ENCODE measurements at places on chromosomes 5 and 9. TPM values are rescaled to one million over a fixed set of nuclear protein-coding genes. Genes with fewer than 3 reads are reported as not detected.
A peak's percentile ranks its signal among the peaks of the same experiment; 100 is the strongest.

DNA sequence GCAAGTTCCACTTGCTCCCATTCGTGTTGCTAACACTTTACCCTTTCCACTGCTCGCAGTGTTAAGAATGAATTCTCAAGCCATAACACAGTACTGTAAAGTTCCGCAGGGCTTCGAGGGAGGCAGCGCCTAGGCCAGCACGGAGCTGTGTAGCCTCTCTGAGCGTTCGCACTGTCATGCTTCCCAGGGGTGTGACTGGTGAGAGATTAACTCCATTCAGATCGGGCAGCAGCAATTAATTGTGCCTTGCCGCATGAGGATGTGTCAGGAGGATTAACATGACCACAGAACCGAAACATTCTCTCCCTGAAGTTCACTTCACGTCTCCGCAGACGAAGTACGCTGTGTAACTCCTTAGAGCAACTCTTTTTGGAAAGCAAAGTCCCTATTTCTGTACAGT is 23.2 kb downstream of the ZBTB34 start:
- H3K27ac ChIP-seq = no peak overlapping the region
- no peaks in the 10 kb centered on the region for H3K4me1 ChIP-seq
- no peaks in the 10 kb centered on the region for H3K27me3 ChIP-seq
- no peak for DNase-seq

- no peak overlapping the region for H3K27ac ChIP-seq
- no peak for DNase-seq
- H3K36me3 ChIP-seq = no peaks in the 10 kb centered on the region
- no peaks in the 10 kb centered on the region for H3K27me3 ChIP-seq
- no peaks in the 10 kb centered on the region for H3K4me1 ChIP-seq
Measured at GRCh38 chr5:11955331-11955730, 51.1 kb upstream of the CTNND2 start.

ANKRD33B gene
- total RNA-seq = 33.0 TPM

DNA sequence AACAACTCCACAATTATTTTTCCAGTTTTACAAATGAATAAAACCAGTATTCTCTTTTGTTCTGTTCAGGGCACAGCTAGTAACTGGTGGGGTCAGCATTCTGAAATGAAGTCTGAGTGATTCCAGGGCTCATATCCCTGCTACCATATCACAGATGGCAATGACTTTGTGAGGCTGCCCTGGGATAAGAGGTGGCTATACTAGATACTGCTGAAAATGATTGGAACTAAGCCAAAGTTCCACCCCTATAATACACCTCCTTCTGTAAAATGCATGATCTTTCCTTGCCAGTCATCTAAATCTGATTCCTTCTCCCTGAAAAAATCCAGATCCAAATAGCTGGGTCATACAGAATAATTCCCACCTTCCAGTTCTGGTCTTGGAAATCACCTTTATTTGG is 14.4 kb downstream of the SLC25A51 start:
- no peak for DNase-seq
- no peak overlapping the region for H3K27ac ChIP-seq
- peaks cover 16% of the 10 kb centered on the region for H3K36me3 ChIP-seq
- H3K4me3 ChIP-seq = no peak overlapping the region

GRCh38 chr5:25459082-25459481 is 814.3 kb upstream of the CDH10 start:
- no peaks in the 10 kb centered on the region for H3K4me1 ChIP-seq
- H3K36me3 ChIP-seq = no peaks in the 10 kb centered on the region
- no peak overlapping the region for H3K27ac ChIP-seq
- no peaks in the 10 kb centered on the region for H3K27me3 ChIP-seq
- H3K4me3 ChIP-seq = no peak overlapping the region
- no peak for DNase-seq

DNA sequence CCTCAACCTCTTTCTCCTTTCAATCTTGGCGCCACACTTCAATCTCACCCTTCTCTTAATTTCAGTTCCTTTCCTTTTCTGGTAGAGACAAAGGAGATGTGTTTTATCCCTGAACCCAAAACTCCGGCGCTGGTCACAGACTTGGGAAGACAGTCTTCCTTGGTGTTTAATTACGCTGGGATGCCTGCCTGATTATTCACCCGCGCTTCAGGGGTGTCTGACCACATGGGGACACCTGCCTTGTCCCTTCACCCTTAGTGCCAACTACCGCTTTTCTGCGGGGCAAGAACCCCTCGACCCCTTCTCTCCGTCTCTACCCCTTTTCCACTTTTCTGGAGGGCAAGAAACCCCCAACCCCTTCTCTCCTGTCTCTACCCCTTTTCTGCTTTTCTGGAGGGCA is 261.1 kb downstream of the SMARCA2 start:
- DNase-seq = no peak
- H3K36me3 ChIP-seq = no peaks in the 10 kb centered on the region
- H3K27ac ChIP-seq = no peak overlapping the region
- no peak overlapping the region for H3K4me3 ChIP-seq
- H3K27me3 ChIP-seq = no peaks in the 10 kb centered on the region
- no peaks in the 10 kb centered on the region for H3K4me1 ChIP-seq

GLDC gene
- not detected for total RNA-seq

DNA sequence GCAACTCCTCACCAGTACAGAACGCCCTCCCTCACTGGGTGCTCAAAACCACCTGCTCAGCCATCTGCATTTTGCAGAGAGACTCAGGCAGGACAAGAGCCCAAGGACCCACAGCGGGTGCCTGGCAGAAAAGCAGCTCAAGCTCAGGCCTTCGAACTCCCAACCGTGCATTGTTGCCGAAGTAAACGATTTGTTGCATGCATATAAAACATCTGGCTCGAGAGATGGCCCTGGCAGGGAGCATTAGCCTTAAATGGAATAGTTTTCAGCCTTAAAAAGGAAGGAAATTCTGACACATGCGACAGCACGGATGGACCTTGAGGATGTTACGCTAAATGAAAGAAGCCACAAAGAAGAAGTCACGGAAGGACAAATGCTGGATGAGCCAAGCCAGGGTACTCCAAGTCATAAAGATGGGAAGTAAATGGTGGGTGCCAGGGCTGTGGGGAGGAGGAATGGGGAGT is 160.4 kb upstream of the PHYKPL start:
- no peaks in the 10 kb centered on the region for H3K36me3 ChIP-seq
- no peak for DNase-seq
- H3K4me1 ChIP-seq = no peaks in the 10 kb centered on the region
- H3K4me3 ChIP-seq = no peak overlapping the region
- no peaks in the 10 kb centered on the region for H3K27me3 ChIP-seq
- H3K27ac ChIP-seq = no peak overlapping the region

GRCh38 chr5:112366987-112367386 is 52.1 kb downstream of the EPB41L4A start:
- H3K27ac ChIP-seq = peak overlapping the region; percentile 15
- H3K36me3 ChIP-seq = no peaks in the 10 kb centered on the region
- H3K4me3 ChIP-seq = no peak overlapping the region
- peaks cover 38% of the 10 kb centered on the region for H3K4me1 ChIP-seq
- no peak for DNase-seq

GRCh38 chr9:107772988-107773387 is 283.4 kb upstream of the KLF4 start:
- no peak for DNase-seq
- H3K36me3 ChIP-seq = no peaks in the 10 kb centered on the region
- H3K4me3 ChIP-seq = no peak overlapping the region
- H3K4me1 ChIP-seq = peaks cover under 1% of the 10 kb centered on the region
- no peaks in the 10 kb centered on the region for H3K27me3 ChIP-seq

GRCh38 chr9:13127131-13127530 is 152.4 kb downstream of the MPDZ start:
- no peaks in the 10 kb centered on the region for H3K4me1 ChIP-seq
- peaks cover 86% of the 10 kb centered on the region for H3K36me3 ChIP-seq
- no peaks in the 10 kb centered on the region for H3K27me3 ChIP-seq
- H3K4me3 ChIP-seq = no peak overlapping the region
- H3K27ac ChIP-seq = no peak overlapping the region

DNA sequence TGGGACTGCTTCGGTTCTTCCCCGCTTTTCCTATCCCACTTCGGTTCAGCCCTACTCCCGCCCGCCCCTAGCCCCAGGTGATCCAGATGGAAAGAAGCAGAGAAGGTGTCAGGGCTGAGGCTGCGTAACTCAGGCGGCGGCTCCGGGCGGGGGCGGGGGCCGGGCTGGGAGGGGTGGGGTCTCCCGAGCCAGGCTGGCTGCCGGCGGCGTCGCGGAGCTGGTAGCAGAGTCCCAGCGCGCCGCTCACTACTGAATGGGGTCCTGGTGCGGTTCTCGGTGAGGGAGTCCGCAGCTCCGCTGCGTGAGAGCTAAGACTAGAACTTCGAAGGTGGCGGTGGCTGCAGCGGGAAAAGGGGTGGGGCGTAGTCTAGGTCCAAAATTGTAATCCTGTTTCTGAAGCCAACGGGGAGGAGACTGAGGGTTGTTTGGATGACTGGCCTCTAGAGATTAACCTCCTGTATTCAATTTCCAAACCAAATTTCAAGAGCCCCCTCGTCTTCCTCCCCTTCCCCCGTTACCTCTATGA is 1.4 kb downstream of the PRR16 start:
- H3K36me3 ChIP-seq = no peaks in the 10 kb centered on the region
- H3K4me3 ChIP-seq = peak overlapping the region; percentile 50
- no peaks in the 10 kb centered on the region for H3K27me3 ChIP-seq

DNA sequence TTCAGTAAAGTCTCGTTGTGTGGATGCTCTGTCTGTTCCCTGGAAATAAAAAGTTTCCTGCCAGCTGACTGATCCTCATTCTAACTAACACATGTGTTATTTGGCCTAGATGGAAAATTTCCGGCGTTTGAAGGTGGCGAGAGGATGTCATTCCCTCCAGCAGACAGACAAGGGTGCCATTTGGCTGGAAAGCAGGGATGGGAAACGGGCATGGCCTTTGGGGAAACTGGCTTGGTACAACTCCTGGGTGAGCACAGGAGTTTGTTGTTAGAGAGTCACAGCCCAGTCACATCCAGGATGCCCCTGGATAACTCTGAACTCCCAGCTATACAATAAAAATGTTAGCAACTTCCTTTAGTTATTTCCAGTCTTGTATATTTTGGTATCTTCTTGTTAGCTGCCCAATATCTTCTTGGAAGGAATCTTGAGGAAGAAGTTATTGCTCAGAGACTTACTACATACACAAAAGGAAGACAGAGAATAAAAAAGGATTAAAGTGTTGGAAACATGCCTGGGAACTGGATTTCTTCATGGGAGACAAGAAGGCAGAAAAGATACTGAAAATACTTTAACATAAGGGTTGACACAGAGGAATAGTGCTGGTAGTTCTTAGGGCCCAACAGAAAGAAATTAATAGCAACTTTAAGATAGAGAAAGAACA is 41.9 kb downstream of the TEK start:
- no peaks in the 10 kb centered on the region for H3K27me3 ChIP-seq
- DNase-seq = no peak
- peak overlapping the region; percentile 48 for H3K27ac ChIP-seq
- peaks cover 56% of the 10 kb centered on the region for H3K4me1 ChIP-seq

DNA sequence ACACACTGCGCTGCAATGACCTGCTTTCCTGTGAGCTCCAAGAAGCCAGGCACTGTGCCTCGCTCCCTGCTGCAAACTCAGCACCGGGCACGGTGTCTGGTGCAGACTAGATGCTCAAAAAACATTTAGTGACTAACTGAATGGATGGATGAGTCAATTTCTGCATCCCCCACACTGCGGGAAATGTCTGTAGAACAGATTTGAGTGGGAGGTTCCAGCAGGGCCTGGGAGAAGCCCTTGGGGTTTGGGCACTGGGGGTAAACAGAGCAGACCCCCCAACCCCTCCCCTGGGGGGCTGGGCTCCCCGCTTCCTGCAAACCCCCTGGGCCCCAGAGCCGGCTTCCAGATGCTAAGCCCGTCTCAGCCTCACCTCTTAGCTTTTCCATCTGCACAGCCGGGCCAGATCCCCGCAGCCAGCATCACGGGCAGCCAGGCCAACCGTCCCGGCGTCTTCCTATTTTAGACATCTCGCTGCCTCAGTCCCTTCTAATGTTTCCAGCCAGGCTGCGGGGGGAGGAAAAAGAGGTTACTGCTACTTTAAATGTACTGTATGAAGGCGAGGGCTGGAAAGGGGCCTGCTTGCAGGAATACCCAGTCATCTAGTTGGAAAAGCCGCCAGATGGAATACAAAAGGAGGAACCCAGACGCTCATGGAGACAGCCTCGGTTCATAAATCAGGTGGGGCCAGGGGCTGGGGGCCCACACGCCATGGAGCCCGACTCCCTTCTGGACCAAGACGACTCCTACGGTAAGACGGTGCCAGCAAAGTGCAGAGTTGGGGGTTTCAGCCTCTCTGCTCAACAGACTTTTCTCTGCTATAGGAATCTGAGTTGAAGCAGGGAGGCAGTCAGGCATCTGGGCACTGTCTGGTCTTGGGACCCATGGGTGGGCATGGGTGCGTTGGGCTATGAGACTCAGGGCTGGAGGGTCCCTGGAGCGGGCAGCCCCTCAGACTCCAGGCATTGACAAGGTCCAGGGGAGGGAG is 67.1 kb upstream of the GGTA1 start:
- H3K36me3 ChIP-seq = no peaks in the 10 kb centered on the region
- no peaks in the 10 kb centered on the region for H3K27me3 ChIP-seq
- peak; percentile 43 for DNase-seq
- H3K4me3 ChIP-seq = peak overlapping the region; percentile 47
- H3K4me1 ChIP-seq = peaks cover 44% of the 10 kb centered on the region

DNA sequence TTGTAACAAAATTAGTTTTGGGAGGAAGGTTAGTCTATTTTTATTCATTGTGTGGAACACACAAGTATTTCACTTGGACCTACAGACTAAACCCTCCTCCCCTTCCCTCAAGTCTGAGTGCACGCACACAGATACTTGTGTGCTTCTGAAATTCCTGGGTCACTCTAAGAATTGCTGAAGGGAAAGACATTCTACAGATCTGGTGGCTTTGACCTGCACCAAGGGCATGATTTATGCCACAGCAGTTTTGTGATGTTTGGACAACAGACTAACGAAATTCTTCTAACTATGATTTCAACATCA is 150.5 kb downstream of the ARL15 start:
- no peaks in the 10 kb centered on the region for H3K27me3 ChIP-seq
- H3K4me3 ChIP-seq = no peak overlapping the region
- no peaks in the 10 kb centered on the region for H3K4me1 ChIP-seq
- no peaks in the 10 kb centered on the region for H3K36me3 ChIP-seq

ARHGEF37 gene
- total RNA-seq = 17.9 TPM

- H3K4me1 ChIP-seq = peaks cover 37% of the 10 kb centered on the region
- no peaks in the 10 kb centered on the region for H3K27me3 ChIP-seq
- H3K27ac ChIP-seq = peak overlapping the region; percentile 10
- H3K36me3 ChIP-seq = no peaks in the 10 kb centered on the region
Measured at GRCh38 chr5:172744123-172745104, 26.6 kb downstream of the DUSP1 start.

DNA sequence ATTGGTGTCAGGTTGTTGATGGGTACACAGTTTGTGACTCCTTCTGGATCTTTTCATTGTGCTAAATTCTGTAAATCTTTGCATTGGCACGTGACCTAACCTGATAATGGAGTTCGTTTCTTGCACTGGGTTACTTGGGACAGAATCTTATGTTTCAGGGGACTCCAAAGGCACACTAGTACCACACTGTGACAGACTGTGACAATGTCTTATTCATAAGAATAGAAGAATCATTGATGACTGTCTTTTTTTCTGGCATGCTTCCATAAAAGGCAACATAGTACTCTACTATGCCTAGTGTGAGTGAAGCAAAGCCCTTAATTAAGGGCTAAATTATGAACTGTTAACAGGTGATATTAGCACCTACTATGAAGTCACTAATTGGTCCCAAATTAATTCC is 35.4 kb upstream of the RICTOR start:
- H3K36me3 ChIP-seq = no peaks in the 10 kb centered on the region
- no peak for DNase-seq
- H3K27me3 ChIP-seq = no peaks in the 10 kb centered on the region
- no peak overlapping the region for H3K27ac ChIP-seq
